ENCODE measurements at places on chromosomes 6 and 20.

DNA sequence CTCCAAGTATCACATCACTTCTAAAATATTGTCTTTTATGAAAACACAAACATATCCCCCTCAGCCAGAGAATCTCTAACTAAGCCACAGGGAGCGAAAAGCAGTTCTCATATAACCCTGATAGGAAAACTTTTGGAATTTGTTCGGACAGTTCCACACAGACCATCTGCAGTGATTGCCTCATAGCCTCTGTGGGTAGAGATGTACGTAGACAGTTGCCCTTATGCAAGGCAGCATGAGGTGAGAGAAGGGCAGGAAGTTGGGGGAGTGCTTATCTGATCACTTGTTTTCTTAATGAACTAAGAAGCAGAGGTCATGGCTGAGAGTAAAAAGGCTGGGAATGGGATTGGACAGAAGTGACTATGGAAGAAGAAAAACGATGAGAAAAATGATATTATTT is 39.6 kb downstream of the SLC23A2 start:
- no peak for DNase-seq

- DNase-seq = no peak
These were observed 17.7 kb upstream of the CCDC167 start for GRCh38 chr6:37517411-37517812.

DNA sequence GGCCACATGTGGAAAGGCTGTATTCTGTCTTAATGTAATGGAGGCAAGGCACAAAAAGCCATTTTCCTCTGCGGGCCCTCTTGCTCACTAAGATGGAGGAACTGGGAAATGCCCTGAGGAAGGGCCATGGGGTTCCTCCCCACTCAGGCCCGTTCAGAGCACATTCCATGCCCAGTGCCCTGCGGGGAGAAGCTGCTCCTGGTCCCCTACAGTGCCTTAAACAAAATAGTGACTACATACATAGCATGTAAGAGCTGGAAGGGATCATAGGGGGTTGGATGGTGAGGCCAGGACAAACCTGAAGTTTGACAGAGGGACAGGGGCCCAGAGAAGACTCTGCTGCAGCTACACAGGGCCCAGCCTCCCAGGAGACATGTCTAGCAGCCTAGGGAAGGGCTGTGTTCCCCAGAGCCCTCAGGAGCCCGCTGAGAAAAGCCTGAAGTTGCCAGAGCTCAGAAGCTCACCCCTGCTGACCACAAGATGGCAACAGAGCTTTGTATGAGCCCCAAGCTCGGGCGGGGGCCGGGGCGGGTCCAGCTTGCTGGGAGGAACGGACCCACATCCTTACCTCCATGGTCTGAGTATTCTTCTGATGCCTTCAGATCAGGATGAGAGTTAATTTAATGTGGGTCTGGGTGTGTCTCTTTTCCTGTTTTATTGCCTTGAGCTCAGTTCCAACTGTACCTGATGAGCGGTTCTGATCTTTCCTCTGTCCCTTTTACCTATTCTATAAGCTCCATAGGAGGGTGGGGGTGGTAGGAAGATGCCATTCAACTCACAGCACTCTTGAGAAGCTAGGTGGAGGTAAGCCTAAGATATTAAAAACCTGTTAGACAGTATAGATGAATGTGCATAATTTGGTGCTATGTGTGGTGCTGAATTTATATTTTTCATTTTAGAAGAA is 242.9 kb downstream of the CDC5L start:
- DNase-seq = peak; percentile 25

- DNase-seq = no peak
These were observed 4.2 kb downstream of the NKX2-4 start for GRCh38 chr20:21393166-21393565.

- DNase-seq = no peak
These were observed 427.4 kb upstream of the JAG1 start for GRCh38 chr20:11101243-11101642.

DNA sequence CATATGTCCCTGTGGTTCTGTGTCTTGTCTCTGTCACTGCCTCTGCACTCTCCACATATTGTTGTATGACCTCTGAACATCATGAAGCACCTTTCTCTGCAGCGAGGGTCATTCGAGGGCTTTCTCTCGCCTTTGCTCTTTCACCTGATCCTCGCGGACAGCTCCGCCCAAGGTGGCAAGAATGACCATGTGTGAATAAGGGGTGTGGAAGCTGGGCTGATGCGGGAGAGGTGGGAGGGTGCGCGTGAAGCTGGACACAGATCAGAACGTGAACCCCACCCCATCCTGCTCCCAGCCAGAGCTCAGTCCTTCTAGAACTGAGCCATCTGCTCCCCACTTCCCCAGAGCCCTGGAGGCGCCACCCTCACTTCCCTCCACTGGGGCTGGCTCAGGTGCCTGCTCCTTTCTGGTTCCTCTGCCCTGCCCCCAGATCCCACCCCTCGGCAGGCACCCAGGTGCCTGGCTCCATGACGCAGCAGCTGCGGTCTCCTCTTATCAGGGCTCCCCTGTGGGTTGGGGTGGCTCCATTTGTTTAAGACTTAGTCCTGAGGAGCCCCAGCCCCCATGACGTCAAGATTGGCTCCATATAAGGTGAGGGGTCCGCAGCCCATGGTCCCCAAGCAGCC is at the start of gene MUCL3:
MUCL3 (plus strand) TSS at position 613 of the 626 bp plus-strand sequence. CDS start 27 bp downstream, outside the sequence.
- no peak for DNase-seq

DNA sequence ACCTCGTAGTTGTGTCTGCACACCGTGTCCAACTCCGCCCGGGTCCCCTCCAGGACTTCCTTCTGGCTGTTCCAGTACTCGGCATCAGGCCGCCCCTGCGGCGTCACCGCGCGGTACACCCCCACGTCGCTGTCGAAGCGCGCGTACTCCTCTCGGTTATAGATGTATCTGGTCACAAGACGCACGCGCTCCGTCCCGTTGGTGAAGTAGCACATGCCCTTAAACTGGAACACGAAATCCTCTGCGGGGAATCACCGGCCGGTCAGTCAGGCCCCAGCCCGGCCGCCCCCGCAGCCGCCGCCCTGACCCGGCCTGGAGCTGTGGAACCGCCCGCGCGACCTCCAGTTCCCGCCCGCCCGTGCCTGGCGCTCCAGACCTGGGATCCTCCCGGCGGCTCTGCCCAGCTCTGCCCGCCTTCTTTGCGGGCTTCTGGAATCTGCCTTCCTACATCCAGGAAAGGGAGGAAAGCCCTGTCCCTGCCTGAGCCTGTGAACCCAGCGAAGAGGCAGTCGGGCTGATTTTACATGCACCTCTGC is 1.6 kb downstream of the HLA-DQB1 start:
- DNase-seq = no peak

DNA sequence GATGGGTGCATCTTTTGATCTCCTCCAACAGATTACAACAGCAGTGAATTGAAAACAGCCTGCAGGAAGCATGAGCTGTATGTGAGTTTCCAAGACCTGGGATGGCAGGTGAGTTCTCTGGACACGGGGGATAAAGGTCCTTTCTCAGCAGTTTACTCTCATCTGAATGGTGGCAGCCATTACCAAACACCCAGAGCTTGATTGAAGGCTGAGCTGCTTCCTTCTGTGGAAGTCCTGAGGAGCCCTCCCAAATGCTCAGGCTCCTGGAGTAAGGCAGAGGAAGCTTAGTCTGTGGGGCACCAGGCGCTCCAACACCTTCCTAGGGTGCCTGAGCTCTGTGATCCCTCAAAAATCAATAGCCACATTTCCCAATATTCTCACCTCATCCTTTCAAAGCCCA is 31.5 kb downstream of the TXNDC5 start:
- no peak for DNase-seq

Data from GM18507 (cell line).